Activated CD4-positive, alpha-beta T cell treated with anti-CD3 and anti-CD28 coated beads, Interleukin-2, amount 50 U/mL, for 16 hours (primary cell): ENCODE measurements at places on chromosomes 7 and 10.
A peak's percentile ranks its signal among the peaks of the same experiment; 100 is the strongest.

DNA sequence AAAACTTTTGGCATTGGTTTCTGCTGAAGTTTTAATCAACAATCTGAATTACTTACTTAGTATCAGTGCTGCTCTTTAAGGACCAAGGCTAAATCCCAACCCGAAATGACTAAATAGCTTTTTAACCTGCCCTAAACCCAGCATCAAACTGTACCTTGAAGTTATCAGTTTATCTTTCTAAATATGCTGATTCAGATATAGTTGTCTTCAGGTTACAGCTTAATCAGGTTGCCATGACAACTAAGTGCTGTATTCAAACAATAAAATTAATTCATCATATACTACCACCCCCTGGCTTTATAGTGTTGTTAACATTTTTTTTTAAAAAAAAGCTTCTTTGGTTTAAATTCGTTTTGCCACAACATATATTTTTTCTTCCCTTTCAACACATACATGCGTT is 239.6 kb downstream of the TWIST1 start:
- DNase-seq = no peak

DNA sequence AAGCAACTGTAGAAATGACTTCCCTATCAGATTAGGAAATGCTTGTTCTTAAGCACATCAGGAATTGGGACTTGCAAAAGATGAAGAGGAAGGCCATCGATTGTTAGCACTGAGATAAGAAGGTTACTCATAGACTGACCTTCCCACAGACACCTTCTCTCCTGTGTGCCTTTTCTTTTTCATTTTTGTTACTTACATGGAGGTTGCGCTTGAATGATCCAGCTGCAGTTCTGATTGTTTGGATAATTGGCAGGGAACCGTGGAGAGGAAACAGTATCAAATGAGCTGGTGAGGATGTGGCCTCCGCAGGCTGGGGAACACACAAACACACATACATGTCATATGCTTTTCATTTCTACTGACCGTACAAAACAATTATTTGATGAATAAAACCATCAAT is 134.9 kb upstream of the RSU1 start:
- no peak for DNase-seq

- peak; percentile 21 for DNase-seq
Measured at GRCh38 chr7:45890902-45891461, 2.7 kb downstream of the IGFBP1 start.

DNA sequence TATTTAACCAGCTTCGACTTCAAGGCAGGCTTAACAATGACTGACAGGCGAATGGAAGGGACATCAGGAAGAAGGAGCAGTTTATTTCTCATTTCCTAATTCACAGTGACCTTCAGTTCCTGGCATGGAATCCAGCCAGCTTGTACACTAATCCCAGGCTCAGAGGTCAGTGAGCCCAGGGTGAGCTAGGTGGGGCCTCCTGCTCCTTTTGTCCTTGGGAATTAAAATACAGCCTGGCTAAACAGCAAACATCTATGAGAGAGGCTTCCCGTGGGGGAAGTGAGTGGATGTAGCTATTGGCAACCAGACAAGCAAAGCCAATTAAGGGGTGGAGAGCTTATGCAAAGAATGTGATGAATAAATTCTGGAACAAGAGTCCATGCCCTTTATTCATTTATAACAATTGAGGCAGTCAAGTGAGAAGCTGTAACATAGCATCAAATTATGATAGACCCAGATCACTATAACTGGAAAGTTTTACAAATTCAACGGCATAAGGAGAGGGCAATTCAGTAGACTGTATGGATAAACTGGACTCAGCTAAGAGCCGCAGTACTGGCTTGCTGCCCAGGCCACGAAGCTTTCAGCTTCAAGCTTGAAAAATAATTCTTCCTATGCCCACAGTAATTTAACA is 57.1 kb downstream of the STK17A start:
- DNase-seq = no peak

DNA sequence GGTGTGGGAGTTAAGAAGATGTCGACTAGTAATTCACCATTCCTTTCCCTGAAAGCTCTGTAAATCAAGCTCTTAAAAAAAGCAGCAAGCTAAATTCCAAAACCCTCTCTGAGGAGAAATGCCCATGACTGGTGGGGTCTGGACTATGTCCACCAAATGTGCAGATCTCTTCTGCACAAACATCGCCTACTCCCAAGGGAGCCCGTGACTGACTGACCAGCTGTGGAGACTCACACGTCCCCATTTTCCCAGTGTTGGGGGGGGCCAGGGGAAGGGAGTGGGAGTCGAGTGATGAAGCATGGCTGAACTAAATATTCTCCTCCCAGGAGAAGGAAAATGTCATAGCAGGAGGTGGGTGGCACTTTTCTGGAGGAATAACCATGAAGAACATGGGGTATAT is 164.1 kb upstream of the HPS1 start:
- DNase-seq = no peak

DNA sequence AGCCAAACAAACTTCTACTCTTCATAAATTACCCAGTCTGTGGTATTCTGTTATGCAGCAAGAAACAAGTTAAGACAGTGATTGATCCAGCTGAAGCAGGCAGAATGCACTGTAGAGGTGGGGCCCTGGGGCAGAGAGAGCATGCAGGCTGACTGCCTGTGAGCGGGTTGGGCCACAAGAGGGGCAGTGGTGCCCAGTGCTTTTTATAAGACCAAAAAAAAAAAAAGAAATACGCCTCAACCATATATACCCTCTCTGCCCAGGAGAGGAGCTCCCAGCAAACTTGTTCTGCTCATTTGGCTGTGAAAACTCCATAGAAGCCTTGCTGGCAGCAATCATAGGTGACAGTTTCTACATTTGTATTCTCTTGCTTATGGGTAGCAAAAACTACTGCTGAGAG is 104.7 kb downstream of the SORBS1 start:
- no peak for DNase-seq

DNA sequence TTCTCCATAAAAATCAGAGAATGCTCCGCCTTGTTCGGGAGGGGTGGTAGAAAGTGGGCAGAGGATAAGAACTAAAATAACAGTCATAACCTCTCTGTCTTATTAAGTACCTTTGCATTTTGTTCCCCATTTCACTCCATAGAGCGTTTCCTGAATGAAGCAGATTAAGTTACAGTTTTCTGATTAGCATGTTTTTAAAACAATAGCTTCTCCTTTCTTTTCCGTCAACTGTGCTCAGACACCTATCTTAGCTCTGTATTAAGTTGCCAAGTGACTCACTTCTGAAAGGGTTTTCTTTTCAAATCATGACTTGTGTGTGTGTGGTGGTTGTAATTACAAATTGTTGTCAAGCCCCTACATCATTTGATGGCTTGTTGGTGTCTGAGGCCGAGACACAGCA is 1.4 kb downstream of the HABP2 start:
- DNase-seq = no peak

DNA sequence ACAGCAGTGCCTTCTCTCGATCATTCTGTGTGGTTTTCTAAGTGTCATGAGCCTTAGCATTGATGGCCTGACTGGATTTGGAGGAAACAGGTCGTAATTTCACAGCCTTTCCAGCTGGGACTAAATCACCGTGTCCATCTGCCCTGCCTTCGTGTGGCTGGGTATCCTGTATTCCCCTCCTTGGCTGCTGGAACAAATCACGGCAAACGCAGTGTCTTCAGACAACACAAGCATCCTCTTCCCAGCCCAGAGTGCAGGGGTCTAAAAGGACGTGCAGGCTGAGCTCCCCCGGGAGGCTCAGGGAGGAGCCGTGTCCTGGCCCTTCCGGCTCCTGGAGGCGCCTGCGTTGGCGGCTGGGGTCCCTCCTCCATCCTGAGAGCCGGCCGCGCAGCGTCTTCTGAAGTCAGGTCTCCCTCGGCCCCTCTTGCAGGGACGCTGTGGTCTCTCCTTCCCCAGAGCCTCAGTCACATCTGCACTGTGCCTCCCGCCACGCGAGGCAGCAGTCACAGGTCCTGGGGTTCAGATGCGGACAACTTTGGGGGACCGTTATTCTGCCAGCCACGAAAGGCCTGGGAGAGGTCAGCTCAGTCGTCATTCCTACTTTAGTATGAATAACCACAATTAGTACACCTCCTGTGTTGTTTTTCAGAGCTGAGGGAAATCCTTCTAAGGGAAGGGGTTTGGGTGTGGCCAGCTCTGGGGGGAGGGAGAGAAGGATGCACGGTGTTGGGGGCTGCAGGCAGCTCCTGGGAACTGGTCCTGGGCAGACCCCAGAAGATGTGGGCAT is 41.1 kb downstream of the FAM20C start:
- DNase-seq = no peak

DNA sequence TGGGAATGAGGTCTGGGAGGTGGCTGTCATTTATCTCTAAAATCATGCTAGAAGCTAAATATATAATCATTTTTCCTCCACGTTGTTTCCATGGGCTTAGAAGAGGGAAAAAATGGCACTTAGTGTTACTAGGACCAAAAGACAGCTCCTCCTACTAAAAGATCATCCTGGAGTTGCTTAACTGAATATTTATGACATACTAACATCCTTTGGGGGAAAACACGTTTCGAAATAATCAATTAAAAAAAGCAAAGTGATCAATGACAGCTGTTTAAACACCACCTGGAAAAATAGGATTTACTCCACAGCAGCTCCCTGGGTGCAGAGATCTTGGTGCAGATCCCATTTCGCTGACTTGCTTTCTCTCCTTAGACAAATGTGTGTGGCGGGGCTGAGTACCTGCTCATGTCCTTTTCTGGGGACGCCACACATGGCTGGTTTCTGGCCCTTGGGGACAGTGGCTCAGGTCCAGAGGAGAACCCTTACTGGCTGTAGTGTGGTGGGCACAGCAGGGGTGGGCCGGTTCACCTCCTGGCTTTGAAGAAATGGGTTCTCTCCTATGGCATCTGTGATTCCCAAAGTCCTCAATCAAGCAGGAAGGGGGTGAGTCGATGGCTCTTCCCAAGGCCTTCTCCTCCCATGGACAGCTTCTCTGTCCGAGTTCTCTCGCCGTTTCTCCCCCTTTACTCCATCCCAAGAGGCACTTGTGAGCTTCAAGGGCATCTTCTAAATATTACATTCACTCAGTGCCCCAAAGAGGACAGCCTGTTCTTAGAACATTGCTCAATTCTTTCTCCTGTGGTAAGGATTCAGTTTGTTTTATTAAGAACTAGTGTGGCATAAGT is 156.4 kb upstream of the KLF14 start:
- DNase-seq = no peak

- no peak for DNase-seq
Measured at GRCh38 chr10:132309879-132310591, 2.3 kb upstream of the STK32C start.

DNA sequence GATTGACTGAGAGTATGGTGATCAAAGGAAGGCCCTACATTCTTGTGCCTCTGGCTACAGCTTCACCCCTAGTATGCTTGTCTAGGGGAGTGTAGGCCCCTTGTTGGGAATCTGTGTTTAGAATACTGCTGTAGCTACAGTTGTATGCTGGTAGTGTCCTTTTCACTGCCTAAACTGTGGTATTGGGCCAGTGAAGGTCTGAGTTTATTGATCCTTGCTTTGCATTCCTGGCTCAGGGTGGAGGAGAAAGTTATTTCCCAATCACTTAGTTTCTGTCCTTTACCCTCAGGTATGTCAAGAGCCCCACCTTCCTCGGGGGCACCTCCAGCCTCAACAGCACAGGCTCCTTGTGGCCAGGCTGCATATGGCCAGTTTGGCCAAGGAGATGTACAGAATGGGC is 6.6 kb downstream of the SEC24C start:
- no peak for DNase-seq

GRCh38 chr10:14698111-14698828 is 76.4 kb downstream of the FAM107B start:
- no peak for DNase-seq

DNA sequence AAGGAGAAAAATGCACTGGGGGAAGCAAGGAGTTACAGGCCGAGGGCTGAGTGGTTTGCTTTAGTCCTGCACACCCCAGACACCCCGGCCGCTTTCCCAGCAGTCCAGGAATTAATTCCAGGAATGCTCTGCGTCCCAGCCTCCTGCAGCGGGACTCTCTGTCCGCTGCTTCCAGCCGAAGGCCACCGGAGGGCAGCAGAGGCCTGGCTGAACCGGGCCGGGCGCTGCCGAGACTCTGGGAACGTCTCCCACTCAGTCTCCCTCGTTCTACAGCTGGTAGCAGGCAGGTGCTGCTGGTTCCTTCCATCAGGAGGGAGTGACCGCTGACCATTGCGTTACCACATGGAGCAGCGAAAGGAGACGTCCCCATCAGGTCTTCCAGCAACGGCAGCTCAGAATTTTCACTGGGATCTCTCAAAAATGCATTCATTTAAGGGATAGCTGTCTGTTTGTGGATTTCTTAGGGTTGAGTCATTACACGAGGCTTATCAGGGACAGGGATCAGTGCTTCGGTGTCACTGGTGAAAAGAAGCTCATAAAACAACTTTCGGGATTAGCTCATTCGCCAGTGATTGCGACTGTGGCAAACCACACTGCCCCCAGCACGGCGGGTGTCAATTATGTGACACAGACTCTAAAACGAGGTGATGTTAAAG is 24.9 kb upstream of the PITRM1 start:
- peak; percentile 94 for DNase-seq

GRCh38 chr7:121803039-121803438 is 69.9 kb upstream of the PTPRZ1 start:
- DNase-seq = no peak

DNA sequence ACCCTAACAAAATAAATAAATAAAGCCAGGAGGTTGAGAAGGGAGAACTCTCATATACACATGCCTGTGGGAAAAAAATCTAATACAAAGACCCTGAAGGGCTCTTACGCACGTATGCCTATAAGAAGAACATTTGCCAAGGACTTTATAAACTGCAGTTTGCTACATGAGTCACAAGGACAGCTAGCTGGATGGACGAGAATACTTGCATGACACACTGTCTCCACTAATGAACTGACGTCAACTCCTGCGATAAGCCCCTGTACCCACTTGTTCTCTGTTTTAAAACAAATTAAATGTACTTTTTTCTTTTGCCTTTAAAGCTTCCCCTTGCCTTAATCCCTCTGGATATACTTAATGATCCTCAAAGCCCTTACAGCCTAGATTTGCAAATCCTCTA is 374.6 kb upstream of the GHITM start:
- DNase-seq = no peak
